ENCODE measurements at places on chromosomes 12 and 14.

GRCh38 chr12:92111256-92111655 is 34.4 kb downstream of the BTG1 start:
- ATAC-seq: peak; percentile 60

GRCh38 chr12:6929466-6930452 is 2.0 kb downstream of the ATN1 start:
- ATAC-seq: no peak

DNA sequence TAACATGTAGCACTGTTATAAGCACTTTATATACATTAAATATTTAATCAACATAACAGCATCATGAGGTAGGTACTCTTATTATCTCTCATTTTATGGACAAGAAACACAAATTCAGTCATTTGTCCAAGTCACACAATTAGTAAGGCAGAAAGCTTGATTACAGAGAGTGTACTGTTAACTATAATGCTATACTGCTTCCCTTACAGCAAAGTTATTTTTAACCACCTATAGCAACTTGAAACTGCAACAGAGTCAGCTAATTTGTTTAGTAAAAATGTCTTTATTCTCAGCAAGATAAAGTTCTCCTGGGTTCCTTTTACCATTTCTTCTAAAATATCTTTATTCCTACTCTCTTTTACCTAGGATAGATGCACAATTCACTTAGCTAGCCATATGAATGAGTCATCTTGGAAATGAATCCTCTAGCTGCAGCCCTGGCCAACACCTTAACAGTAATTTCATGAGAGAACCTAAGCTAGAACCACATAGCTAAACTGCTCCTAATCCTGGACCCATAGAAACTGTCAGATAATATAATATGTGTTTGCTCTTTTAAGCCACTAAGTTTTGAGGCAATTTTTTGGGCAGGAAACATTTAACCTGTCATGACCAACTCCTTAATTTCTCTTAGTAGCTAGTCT is 90.2 kb upstream of the HECTD1 start:
- ATAC-seq: no peak

- no peak for ATAC-seq
Observed at GRCh38 chr14:38098074-38098836, 109.4 kb upstream of the SSTR1 start.

GRCh38 chr12:31272607-31273225 is 53.2 kb downstream of the SINHCAF start:
- ATAC-seq: no peak

DNA sequence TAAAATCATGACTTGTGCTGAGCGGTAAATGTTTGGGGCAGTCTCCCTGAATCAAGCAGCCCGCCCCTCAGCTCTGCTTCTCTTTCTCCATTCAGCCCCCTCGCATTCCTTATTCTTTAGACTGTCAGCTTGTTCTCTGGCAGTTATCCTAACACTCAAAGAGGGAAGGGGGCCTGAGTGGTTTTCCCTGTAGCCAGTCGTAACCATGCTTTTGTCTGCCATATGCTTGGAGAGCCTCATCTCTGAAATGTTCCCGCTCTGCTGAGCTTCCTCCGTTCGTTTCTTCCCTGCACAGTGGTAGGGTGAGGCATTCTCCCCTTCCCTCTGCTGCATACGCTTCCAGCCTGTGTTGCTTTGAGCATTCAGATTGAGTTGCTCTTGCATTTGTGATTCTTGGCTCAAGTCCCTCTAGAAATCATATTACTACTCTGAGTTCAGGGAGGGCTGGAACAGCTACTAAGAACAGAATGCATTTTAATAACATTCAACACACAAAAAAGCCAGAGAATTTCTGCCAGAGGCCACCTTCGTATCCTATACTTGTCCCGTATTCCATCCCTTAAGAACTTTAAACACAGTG is 119.7 kb downstream of the FBXL14 start:
- ATAC-seq: no peak

- ATAC-seq: no peak
Observed at GRCh38 chr14:24092505-24093206, 1.5 kb upstream of the PCK2 start.

GRCh38 chr12:110253176-110253575 is 27.9 kb upstream of the ATP2A2 start:
- ATAC-seq: no peak

DNA sequence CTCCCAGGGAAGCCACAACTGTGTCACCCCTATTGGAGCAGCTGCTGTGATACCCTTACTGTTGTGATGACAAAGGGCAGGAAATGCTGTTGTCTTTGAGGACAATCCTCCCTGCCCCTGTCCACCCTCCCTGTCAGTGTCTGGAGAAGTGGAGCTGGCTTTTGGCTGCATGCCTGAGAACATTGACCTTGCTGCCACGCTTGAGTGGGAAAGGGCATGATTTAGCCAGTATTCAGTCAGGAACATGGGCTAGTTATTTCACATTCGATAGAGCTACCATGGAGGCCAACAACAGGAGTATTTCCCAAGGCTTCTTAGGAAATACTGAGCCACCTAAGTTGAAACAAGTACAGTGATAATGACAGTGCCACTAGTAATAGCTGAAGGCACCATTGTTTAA is 59.4 kb downstream of the MYRFL start:
- ATAC-seq: no peak

DNA sequence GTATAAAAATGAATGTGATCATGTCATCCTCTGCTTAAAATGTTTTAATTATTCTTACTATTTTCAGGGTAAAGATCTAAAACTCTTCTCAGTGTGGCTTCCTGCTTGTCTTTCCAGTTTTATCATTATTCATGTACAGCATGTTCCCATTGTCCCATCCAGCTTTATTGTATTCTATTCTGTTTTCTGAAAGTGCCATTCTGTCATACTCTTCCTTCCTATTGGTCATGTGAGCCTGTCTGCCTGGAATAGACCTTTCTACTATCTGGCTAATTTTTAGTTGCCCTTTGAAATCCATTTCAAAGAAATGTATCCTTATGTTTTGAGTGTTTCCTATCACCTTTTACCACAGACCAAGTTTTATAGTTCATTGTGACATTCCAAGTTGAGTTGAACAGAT is 34.9 kb downstream of the PALS1 start:
- ATAC-seq: no peak

DNA sequence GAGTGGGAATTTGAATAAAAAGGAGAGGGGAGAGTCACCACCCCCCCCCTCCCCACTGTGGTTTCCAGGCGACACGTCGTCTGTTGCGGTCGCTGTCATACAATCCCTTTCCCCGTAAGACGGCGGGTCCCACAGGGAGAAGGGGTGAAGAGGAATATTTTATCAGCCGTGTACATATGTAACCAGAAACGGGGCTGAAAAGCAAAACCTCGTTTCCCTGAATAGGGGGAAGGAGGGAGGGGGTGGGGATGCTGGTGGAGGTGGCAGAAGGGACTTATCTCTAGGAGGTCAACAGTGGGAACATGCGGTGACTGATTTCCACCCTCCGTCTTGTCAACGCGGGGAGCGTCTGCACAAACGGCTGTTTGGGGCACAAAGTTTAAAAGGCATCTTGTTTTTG is 171.4 kb downstream of the RBM19 start:
- no peak for ATAC-seq

GRCh38 chr12:130709151-130709970 is 6.7 kb downstream of the RIMBP2 start:
- ATAC-seq: no peak

GRCh38 chr12:69610729-69611128 is at the start of gene LRRC10:
Gene LRRC10, minus strand, starts transcription at chr12:69610907. Its CDS starts 69 bp downstream, at chr12:69610838.
- no peak for ATAC-seq

DNA sequence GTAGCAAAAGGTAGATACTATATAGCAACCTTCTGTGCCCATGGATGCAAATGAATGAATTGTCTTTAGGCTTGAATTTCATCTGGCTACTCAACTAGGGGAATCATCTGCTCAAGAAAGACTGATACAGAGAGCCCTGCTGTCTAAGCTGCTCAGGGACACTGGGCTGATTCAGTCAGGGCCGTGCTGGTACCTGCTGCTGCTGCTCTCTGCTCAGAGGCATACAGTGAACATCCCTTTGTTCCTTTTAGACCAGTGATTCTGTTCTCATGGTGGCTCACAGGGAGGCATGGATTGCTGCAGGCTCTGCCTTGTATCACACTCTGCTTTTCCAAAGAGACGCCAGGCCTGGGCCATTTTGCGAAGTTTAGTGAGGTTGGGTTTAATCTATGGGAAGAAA is 14.1 kb downstream of the EIF2B2 start:
- ATAC-seq: no peak

DNA sequence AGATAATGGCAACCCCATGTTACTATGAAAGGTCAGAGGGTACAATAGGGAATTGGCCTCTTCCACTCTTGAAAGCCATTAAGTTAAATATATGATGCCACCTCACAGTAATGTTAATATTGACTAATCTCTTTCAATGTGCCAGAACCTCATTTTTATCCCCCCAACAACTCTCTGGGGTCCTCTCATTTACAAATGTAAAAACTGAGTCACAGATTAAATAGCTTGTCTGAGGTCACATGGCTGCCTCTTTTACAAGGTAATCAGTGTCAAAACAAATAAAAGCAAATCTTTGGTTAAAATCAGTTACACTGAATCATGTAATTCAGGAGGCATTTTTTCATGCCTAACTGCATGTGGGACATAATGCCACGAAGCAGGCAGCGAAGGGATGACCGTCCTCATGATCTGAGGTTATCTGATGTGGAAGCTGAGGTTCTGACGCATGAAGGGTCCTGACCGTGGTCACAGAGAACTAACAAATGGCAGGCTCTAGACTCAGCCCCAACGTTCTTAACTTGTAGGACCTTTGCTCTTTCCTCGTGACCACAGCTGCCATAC is 78.5 kb downstream of the PTPN21 start:
- ATAC-seq: no peak

Data from activated CD4-positive, CD25-positive, alpha-beta regulatory T cell treated with anti-CD3 and anti-CD28 coated beads, Interleukin-2, amount 50 U/mL, for 24 hours (primary cell).